ENCODE measurements at places on chromosomes 3 and 15.

DNA sequence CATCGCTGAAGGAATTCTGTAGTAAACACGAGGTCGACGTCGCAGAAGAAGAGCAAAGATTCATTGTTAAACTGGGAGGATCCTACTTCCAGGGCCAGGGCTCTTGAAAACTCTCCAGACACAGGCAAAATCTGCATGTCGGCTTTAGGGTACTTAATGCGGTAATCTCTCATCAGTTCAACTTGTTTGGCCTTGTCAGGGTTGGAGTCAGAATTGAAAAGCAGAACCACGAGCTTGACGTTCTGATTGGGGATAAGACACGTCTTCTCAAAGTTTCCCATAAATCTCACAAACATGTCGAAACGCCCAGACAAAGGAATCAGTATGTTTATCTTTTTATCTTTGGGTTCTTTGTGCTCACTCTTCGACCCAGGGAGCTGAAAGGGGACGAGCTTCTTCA is 74.0 kb downstream of the CHSY1 start:
- no peak for DNase-seq

DNA sequence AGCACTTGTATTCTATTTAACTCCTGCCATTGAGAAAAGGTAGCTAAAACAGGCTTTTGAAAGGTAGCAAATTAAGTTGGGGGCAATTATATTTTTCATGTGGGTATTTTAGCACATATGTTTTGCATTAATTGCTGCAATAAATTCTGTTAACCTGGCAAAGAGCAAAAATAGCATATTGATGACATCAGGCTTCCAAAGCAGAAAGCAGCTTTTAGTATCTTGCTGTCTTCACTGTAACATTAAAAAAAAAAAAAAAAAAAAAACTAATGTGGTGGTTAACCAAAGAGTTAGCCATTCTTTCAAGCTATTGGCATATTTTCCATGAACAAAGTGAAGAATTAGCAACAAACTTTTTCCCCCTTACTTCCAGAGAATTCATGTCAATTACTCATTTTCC is 9.1 kb downstream of the EPHA3 start:
- peak; percentile 48 for DNase-seq

GRCh38 chr3:36416599-36416998 is 36.3 kb downstream of the STAC start:
- DNase-seq = no peak

GRCh38 chr3:20346369-20346768 is 160.4 kb upstream of the SGO1 start:
- DNase-seq = no peak

DNA sequence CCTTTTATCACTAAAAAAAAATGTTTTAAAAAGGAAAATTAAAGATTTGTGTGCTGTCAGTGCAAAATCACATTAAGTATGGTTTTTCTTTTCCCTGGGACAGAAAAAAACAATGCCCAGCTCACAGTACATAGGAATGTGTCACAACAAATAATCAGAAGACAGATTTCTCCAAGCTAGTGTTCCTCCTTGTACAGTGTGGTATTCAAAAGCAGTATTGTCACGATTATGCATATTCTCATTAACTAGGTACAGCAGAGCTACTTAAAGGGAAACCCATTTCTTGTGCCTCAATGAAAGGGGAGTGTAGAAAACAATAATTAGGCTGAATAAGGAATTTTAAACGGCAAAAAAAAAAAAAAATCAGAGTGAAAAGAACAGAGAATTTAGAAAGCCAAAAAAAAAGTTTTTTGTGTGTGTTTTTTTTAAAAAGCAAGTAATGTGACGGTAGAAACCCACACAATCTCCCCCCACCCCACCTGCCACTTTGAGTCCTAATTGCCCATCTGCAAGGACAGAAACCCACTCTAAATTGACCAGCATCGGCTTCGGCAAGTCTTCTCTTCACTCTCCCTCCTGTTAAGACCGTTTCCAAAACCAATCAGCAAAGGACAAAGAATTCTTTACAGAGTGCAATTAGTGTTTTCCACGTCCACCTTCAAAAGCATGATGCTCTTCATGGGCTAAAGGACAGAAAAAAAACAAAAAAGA is 41.0 kb downstream of the EIF4E3 start:
- DNase-seq = no peak

- no peak for DNase-seq
These were observed 55.3 kb downstream of the TRAT1 start for GRCh38 chr3:108877901-108878300.

GRCh38 chr3:62445275-62445674 is 71.9 kb upstream of the FEZF2 start:
- DNase-seq = peak; percentile 34

DNA sequence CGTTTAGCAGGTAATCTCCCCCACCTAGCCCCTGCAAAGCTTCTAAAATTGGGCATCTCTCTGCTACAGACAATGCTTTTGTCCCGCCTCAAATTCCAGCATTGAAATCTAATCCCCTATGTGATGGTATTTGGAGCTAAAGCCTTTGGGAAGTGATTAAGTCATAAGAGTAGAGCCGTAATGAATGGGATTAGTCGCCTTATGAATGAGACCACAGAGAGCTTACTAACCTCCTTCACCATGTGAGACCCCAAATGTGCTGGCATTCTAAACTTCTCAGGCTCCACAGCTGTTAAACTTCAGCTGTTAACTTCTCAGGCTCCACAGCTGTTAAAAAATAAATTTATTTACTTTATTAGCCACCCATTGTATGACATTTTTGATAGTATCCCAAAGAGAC is 374.2 kb upstream of the BCHE start:
- DNase-seq = no peak

DNA sequence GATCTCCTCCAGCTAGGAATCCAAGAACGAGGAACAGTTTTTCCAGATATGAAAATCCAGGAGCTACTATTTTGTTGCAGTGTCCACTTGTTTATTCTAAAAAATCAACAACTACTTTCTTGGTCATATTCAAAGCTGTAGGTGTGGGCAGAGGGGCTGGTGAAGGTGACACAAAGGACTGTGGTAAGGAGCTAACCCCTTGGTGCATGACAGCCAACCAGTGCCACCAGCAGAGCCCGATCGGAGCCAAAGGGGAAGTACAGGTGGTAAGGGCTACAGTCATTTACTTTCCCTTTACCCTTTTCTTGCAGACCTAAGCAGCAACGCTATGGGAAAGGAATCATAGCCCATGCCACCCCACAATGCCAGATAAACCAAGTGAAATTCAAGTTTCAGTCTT is 30.7 kb downstream of the PLA1A start:
- no peak for DNase-seq

GRCh38 chr15:50280271-50280670 is 14.7 kb upstream of the HDC start:
- peak; percentile 6 for DNase-seq

DNA sequence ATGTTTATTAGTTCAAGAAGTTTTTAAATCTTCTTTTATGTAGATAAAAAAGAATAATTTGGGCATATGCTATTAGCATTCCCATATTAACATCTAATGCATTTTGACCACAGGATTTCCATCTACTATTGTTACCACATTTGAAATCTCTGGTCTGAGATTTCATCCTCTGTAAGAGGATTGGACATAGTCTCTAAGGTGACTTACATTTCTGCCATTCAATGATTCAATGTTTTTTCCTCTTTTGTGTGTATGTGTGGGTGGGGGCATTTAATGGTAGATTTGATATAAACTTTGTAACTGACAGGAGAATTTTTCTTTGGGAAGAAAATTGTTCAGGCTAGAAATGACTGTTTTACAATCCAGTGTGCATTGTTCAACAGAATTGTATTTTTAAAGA is 307.3 kb upstream of the RBMS3 start:
- DNase-seq = peak; percentile 40

DNA sequence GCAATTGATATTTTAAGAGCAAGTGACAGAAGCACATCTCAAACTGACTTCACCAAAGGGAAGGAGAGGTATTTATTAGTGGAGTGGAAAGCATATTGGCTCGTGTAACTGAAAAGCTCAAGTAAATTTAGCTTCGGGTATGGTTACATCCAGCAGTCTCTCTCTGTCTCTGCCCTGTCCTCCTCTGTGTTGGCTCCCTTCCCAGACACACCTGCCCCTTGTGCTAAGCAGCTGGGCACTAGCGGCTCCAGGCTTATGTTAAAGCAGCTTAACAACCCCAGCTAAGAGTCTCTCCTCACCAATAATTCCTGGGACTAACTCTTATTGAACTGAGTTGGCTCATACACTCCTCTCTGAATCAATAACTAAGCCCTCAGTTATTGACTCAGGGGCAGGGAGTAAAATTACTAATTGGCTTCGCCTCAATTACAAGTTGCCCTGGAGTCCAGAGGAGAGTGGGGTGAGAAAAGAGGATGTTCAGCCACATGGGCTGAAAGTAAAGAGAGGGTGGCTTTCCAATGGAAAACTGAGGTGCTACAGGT is 12.8 kb upstream of the SH3BP5 start:
- no peak for DNase-seq

DNA sequence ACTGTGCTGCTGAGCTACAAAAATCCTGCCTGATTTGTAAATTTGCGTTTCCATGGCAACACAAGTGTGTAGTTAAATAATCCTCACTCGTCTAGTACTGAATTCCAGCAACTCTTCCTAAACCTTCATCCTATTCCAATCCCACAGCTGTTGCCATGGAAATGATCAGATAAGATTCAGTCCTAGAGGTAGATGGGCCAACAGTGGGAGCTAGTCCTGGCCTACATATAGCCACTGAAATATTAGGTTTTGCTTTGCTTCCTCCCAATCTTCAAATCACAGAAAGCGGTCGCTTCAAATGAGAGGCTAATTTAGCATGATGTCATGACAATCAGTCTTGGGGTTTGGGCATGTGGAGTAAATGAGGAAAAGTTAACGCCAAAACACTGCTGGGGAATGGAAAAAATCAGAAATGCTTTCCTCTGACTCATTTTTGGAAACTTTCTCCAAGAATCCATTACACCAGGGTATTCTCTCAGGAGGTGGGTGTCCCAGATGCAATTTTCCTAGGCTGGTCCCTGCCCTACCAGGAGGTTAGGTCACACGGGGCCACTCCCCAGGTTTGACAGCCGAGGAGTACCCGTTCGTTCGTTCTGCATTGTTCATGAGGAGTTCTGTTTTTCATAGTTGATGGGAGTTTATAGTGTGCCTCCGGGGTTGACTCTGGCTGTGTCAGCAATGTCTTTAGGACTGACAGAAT is 159.2 kb upstream of the SLCO3A1 start:
- DNase-seq = peak; percentile 74

- no peak for DNase-seq
These were observed 212.5 kb downstream of the CHST2 start for GRCh38 chr3:143332026-143332425.

DNA sequence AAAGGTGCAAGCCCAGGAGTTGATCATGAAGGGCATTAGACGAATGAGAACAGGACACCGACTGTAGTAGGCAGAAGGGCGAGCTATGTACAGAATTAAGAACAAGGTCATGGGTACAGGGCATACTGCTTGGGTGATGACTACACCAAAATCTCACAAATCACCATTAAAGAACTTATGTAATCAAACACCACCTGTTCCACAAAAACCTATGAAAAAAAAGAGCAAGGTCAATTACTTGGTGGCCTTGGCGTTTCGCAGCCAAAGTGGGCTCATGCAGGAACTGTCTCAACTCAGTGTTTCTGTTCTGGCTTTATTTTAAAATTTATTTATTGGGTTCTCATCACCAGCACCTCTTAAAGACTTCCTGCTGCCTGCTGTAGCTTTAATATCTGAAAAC is 2.1 kb downstream of the KAT2B start:
- DNase-seq = no peak

DNA sequence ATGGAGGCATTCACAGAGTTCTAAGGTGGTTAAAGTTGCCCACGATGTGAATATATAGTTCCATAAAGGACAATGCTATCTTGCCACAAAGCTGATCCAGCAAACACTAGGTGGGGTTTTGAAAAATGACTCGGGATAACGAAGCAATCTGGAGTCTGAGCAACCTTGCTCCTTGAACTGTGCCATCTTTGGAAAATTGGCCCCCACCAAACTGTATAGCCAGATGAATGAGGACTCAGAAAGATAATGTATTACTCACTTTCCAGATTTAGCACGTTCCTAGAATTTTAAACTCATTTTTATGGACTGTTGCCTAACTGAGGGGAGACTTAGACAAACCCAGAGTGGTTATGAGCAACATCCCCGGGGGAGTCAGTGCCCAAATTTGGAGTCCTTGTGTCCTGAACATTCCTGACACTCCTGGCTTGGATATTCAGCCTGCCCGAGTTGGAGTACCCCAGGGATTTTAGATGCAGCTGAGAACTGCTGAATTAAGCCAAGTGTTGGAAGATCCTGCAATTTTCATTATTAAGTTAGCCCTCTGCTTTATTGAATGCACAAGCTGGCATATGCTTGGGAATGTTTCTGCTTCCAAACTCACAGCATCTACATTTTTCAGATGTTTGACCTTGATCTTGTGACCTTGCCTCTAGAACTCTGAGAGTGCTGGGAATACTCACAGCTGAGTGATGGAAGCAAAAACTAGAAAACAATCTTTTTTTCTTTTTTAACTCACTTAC is 8.8 kb upstream of the MAGI1 start:
- peak; percentile 36 for DNase-seq

- DNase-seq = no peak
These were observed 334.5 kb upstream of the FRG2C start for GRCh38 chr3:75329476-75330097.

GRCh38 chr15:48553559-48553958 is 92.0 kb downstream of the FBN1 start:
- peak; percentile 38 for DNase-seq

GRCh38 chr15:86317384-86317740 is 237.7 kb downstream of the AGBL1 start:
- DNase-seq = no peak

GRCh38 chr15:65245096-65245856 is 34.0 kb upstream of the CILP start:
- DNase-seq = peak; percentile 27

DNA sequence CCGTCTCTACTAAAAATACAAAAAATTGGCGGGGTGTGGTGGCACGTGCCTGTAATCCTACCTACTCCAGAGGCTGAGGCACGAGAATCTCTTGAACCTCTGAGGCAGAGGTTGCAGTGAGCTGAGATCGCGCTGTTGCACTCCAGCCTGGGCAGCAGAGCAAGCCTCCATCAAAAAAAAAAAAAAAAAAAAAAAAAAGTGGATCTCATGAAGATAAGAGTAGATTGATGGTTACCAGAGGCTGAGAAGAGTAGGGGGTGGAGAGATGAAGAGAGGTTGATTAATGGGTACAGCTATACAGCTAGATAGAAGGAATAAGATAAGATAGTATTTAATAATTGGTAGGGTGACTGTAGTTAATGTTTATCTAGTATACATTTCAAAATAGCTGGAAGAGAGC is 65.9 kb upstream of the LRRC3B start:
- no peak for DNase-seq

GRCh38 chr15:38885471-38885952 is 320.9 kb upstream of the RASGRP1 start:
- DNase-seq = no peak

DNA sequence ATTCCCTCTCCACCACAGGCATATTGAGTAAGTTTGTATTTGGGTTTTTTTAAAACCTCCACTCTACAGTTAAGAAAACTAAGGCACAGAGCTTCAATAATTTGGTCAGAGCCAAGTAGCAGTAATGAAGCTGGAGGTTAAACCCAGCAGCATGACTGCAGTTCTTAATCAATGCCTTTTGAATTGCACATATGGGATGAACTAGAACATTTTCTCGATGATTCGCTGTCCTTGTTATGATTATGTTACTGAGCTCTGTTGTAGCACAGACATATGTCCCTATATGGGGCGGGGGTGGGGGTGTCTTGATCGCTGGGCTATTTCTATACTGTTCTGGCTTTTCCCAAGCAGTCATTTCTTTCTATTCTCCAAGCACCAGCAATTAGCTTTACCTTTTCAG is 1.6 kb upstream of the CCR5 start:
- DNase-seq = no peak

Measured in astrocyte of the spinal cord (primary cell).